ENCODE measurements at places on chromosomes 4 and X. TPM values are rescaled to one million over a fixed set of nuclear protein-coding genes. Genes with fewer than 3 reads are reported as not detected.

The KDR gene
- total RNA-seq: 0.28 TPM

The LNX1 gene
- total RNA-seq: 1.7 TPM

The RASSF6 gene
- under 0.01 TPM for total RNA-seq

The SGMS2 gene
- 67.0 TPM for total RNA-seq
